Activated T-helper 9 cell treated with anti-CD3 and anti-CD28 coated beads, Interleukin-2, amount 50 U/mL, for 16 hours (primary cell): ENCODE measurements at places on chromosomes 11 and 22.

GRCh38 chr11:11374358-11375148 is 21.5 kb upstream of the CSNK2A3 start:
- no peak for DNase-seq

DNA sequence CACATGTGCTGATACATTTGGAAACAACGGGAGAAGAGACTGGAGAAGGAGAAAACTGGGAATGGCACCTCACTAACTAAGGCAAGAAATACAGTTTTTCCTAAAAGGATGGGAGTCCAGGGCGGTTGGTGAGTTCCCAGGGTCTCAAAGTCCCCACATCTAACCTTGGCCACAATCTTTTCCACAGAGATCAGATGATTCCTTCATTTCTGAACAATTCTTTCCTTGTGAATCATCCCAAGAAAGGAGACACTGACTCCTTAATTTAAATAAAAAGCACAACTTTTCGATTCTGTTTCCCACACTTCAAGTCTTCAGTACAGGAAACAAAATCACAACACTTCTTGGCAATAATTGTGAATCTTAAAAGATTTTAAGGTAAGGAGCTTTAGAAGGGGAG is 384.7 kb downstream of the DCDC1 start:
- no peak for DNase-seq

GRCh38 chr11:59558270-59558643 is 46.9 kb downstream of the OR4D9 start:
- DNase-seq: no peak

GRCh38 chr22:28808716-28809355 is 8.5 kb upstream of the XBP1 start:
- no peak for DNase-seq

GRCh38 chr11:101390539-101390938 is 193.3 kb downstream of the TRPC6 start:
- DNase-seq: no peak

GRCh38 chr22:44045145-44045544 is 21.0 kb downstream of the PARVB start:
- no peak for DNase-seq

- no peak for DNase-seq
Observed at GRCh38 chr11:15941206-15941770, 415.1 kb downstream of the SOX6 start.

- DNase-seq: no peak
Observed at GRCh38 chr22:33599596-33599995, 320.7 kb downstream of the LARGE1 start.

DNA sequence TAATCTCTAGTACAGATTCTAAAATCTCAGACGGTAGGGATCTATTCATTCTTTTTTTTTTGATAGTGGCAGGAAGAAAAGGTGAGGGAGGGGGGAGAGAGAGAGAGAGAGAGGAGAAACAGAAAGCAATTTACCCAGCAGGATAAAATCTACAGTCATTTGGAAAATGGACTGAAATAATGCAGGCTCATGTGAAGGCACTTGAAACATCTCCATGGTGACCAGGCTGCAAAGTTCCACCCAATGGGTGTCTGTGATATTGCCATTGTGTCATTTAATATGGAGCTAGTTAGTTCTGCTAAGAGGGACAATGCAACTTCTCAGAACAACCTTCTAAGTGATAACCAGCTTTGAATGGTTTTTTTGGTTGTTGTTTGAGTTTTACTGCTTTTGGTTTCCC is 165.2 kb upstream of the RAG2 start:
- DNase-seq: no peak

DNA sequence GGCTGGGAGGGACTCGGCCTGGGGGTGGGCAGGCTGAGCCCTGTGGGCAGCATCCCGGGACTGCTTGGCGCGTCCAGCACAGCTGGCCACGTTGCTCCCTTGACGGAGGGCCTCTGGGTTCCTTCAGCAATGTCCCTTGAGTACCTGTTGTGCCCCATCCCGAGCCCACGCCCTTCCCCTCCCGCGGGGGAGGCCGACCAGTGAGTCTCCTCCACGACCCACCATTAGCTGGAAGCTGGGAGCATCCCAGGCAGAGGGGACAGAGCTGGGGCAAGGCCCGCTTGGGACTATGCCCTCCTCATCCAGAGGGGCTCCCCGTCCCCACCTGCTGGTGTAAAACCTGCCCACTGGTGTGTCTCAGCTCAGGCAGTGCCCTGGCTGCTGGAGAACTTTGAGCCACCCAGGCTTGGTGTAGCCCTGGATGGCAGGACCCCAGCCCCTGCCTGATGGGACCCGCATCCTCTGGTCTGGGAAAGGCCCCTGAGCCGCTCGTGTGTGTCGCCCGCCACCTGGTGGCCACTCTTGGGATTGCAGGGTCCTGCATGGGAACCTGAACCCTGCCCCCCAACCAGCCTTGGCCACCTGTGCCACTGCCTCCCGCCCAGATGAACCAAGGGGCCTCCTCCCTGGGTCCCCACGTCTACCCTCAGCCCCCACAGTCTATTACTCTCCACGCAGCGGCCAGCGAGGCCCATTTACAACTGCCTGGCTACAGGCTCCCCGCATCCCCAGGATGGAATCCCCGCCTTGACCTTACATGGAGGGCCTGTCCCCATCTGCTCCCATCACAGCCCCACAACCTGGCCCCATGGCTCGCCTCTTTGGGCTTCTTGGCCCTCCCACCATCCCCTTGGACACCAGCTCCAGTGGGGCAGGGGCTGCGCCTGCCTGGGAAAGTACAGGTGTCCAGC is 16.6 kb upstream of the ARHGAP8 start:
- peak; percentile 75 for DNase-seq

DNA sequence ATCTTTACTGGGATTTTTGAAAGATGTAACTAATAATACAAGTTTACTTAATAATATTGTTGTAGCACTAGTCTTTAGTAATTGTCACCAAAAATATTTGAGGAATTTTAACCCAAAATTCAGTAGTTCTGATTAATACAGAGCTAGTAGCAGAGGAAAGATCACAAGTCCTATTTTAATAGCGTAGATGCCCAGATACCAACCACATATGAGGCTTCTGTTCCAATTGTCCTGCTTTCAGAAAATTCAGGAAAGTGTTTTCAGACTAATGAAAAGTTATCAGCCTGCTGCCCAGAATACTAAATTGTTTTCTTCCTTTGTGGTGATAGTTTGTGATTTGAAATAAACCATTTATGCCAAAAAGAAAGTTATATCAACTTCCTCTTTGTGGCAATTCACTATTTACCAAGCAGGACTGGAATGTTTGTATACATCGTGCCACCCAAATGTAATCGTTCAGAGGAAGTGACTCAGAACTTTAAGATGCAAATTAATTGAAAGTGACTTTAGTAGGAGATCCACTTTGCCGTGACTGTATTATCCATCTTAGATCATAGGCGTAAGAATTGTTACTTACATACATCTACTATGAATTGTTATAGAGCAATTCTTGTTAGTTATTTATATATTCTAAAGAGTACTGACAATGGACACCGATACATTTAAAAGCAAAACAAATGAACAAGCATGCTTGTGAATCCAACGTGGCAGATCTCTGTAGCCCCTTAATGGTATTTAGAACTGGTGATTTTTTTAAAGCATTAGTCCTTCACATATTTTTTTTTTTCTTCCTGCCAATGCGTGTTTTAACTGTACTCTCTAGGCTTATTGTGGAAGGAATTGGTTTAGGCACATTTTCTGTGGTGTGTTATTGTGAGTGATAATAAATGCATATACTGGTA is 231.0 kb downstream of the DDX10 start:
- no peak for DNase-seq

- DNase-seq: no peak
Observed at GRCh38 chr11:92580908-92581307, 356.3 kb downstream of the FAT3 start.

GRCh38 chr22:27419473-27419872 is 382.1 kb downstream of the MN1 start:
- no peak for DNase-seq

DNA sequence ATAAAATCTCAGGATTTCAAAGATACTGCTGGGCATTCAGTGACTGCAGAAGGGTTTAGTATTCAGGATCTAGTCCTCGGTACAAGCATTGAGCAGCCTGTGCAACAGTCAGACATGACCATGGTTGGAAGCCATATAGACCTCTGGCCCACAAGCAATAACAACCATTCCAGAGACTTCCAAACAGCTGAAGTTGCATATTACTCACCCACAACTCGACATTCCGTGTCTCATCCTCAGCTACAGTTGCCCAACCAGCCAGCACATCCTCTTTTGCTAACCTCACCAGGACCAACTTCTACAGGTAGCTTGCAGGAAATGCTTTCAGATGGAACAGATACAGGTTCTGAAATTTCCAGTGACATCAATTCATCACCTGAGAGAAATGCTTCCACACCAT is 156.8 kb downstream of the C11orf91 start:
- DNase-seq: no peak

DNA sequence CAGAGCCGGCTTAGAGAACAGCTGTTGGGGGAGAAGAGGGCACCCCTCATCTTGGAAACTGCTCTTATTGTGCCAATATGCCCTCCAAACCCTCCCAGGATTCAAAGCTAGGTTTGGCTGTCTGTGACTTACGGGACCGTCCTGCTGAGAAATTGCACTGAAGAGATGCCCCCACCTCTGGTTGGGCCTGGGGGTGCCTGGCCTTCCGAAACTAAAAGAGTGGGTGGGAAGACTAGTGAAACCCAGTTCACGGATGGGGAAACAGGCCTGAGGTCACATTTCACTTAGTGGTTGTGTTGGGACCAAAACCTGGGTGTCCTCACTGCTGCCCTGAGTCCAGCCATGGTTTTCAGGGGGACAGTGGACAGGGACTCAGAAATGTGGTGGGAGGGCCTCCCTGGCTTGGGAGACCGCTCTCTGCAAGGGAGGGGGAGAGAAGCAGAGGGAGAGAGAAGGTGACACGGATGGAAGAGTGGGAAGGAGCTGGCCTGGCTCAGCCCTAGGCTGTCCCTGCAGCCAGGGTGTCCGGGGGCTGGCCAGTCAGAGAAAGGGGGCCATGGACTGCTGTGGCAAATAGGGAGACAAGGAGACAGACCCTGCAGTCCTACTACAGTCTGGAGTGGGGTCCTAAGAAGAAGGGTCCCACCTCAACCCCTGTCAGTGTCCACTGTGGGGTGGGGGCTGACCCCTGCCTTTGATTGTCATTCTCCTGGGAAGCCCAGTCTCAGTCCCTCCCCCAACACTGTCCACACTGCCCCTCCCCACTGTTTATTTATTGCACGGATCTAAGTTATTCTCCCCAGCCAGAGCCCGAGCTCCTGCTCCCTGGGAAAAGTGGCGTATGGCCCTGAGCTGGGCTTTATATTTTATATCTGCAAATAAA is 13.6 kb downstream of the MAFF start:
- DNase-seq: no peak

GRCh38 chr11:32792948-32793475 is 1.4 kb downstream of the CCDC73 start:
- DNase-seq: peak; percentile 38

DNA sequence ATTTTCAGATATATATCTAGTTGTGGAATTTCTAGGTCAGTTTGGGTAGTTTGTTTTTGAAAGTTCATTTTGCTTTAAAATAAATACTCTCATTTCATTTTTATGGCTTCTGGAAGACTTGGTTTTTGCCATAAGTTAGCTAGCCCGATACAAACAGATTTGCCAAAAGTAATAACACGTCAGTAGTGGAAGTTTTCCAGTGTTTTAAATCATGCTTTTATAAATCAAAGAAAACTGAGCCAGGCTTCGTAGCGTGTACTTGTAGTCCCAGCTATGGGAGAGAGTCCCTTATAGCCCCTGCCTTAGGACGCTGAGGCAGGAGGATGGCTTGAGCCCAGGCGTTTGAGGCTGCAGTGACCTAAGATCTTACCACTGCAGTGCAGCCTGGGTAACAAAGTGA is 21.7 kb upstream of the MICALL1 start:
- no peak for DNase-seq

DNA sequence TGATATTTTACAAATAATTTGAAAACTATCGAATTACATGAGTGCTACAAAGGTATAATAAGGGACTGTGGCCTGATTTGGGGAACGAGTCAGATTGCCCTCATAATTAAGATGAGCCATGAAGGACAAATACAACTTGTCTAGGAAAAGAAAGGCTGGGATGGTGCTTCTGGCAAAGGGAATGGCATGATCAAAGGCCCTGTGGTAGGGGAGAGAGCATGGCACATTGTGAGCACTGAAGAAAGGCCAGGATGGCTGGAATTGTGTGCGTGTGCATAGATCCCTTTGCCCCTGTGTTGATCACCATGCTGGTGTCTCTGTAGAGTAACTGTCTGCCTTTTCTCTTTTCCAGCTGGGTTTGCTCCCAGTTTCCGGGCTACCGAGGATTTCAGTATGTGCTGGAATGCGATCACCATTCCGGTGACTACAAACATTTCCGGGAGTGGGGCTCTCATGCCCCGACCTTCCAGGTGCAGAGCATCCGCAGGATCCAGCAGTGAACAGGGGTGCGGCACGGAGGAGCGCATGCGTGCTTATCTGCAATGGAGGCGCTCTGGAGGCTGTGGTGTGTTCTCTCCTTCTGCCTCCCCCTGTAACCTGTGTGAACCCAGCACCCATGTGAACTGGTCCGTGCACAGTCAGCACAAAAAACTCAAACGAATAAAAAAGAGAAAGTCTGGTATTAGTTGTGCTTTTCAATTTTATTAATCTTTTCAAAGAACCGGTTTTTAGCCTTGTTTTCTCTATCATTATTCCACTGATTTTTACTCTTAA is 8.4 kb downstream of the CRYBA4 start:
- DNase-seq: no peak

DNA sequence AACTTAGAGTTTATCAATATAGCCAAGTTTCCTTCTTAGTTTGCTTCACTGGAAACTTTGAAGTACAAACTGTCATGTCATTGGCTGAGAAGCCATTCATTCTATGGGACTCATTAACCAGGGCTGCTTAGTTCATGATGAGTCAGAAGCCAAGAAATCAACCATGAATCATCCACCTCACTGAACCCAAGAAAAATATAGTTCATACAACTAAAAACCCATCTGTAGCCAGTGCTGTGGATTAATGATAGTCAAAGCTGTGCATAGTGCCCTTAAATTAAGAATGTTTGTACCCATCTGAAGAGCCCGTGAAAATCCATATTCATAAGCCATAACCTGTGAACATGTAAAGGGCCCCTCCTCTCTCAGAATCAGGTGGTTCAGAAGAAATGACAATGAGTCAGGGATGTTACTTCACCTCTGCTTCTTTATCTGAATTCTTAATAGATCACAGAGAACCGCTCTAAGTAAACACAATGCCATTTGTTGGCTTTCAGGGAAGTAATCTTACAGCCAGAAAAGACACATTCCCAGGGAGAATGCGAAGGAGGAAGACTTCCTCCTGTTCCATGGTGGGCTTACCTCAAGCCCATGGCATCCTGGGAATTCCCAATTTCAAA is 25.4 kb downstream of the MMP20 start:
- no peak for DNase-seq

DNA sequence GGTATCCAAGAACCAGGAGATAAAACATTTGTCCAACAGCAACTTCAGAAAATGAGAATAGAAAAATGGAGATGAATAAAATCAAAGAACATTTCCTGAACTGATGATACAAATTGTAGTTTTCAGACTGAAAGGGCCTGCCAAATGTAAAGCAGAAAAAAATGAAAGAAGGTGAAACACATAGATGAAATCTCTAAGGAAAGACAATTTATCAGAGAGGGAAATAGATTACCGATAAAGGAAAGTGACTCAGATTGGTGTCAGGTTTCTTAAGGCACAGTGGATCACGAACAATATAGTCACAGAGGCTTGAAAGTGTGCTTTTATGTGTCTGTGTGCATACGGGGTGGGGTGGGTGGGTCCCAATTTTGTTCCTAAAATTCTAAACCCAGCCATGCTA is 4.1 kb upstream of the STT3A start:
- no peak for DNase-seq
